ENCODE measurements at places on chromosomes 1 and 21.

DNA sequence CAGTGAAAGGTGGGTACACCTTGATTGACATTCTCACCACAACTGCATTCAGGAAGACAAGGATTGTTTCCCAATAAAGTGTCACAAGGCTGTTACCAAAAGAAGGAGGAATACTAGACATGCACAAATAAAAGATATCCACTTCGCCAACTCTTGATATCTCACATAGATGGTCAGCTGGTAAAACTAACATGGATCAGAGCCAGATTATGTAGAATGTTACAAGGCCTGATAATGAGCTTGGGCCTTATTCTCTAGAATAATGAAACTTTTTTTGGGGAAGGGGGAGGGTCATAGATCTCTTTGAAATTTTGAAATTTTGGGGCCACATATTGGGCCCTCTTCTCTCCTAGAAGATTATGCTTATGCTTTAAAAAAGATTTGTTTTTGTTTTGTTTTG, 24.9 kb downstream of the RAP1A start:
- no peak for DNase-seq

GRCh38 chr1:179786815-179787685, 44.0 kb downstream of the FAM163A start:
- DNase-seq, result no peak

DNA sequence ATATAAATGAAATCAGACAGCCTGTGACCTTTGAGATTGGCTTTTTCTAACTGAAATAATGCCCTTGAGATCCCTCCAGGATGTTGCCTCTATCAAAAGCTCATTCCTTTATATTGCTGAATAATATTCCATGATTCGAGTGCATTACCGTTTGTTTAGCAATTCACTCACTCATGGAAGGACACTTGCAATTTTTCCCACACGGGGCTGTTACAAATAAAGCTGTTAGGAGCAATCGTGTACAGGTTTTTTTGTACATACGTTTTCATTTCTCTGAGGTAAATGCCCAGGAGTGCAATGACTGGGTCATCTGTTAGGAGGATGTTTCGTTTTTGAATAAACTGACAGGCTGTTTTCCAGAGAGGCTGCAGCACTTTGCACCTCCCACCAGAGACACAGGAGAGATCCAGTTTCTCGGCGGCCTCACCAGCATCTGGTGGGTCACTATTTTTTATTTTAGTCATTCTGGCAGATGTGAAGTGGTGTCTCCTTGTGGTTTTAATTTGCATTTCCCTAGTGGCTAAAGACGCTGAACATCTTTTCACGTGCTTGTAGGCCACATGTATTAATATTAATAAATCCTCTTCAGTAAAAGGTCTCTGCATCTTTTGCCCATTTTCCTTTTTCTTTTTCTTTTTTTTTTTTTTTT, 11.0 kb downstream of the PRDM15 start:
- DNase-seq, result no peak

DNA sequence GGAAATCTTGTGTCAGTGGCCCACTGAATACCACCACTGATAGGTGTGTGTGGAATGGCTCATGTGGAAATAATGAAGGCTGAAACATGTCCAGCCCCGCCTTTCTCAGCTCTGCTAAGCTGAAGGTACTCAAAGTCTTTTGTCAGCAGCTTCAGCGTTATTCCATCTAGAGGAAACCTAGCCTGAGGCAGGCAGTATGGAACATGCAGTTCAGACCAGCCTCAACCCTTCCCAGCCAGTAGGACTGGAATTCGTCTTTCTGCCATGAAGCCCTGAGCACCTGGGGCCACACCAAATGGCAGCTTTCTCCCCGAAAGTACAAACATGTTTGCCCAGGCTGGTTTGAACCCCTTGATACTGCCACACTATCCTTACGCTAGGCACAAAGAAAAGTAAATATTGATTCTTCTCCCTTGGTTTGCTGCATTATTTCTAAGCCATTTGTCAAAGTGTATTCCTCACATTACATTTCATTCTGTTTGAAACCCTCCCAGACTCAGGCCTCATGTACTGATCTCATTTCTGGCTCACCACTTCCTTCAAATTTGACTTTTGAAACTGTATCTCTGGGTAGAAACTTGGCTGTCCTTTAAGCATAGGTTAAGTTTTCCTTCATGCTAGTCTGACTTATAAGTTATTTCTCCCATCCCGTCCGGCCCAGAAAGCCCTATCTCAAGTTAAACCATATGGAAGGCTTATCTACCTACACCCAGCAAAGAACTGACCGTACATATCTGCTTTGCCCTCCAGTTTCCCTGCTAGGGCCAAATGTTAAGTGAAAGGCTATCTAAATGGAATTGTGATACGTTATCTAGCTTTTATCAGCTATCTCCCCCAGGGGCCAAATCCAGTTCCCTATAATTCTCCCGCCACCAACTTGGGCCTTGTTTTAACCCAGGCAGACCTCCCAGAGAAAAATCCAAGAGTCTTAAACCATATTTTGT, 45.7 kb upstream of the HOOK1 start:
- no peak for DNase-seq

DNA sequence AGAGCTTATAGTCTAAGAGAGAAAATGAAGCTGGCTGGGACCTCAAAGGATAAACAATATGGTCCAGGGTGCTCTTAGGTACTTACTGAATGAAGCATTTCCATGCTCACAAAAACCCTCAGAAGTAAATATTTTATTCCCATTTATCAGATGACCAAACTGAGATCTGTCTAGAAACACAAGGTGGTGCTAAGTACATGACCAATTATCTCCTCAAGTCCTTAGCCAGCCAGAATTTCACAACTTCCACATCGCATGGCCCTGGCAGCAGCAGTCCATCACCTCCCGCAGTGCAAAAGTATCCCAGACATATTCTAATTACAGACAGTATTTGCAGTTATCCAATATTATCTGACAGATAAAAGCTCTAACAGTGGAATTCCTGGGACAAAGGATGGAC, 321.7 kb upstream of the PROX1 start:
- DNase-seq, result no peak

- no peak for DNase-seq
Observed at GRCh38 chr1:98920441-98921110, 84.1 kb downstream of the PLPPR5 start.

DNA sequence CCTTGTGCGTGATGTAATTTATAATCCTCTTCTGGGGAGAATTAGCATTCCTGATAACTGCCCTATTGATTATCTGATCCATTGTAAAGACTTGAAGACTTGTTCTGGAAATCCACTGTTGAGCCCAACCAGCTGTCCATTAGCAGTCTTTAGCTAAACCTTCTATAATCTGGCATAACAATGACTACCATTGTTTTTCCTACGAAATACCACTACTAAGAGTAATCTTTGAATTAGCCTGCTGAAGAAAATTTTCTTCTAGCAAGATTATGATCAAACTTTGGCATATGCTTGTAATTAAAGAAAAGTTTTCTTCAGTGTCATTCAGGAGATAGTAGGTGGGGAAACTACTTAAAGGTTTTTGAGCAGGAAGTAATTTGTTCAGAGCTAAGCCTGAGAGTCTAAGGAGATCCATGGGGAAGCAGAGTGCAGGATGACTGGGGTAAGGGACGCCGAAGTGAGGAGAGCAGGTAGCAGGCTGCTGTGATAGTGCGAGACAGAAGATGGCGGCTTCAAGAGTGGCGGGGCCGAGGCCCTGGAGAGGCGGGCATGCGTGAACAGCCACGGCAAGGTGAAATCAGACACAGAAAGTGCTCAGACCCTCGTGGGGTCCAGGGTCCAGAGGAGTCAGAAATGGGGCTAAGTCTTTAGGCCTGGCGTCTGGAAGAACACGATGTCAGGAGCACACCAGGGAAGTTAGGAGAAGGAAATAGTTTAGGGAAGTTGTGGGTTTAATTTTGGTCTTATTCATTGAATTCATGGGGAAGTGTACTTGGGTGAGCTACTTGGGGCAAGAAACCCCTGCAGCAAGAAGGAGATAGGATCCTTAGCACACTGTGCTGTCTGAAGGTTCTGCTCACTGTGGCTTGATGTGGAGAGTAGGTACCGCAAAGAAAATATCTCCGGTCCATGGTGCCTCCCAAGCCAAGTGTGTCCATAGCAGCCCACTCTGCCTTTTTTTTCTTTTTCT, 112.6 kb upstream of the ADAR start:
- DNase-seq, result no peak

GRCh38 chr1:60035921-60036320, 37.6 kb downstream of the C1orf87 start:
- DNase-seq, result no peak

DNA sequence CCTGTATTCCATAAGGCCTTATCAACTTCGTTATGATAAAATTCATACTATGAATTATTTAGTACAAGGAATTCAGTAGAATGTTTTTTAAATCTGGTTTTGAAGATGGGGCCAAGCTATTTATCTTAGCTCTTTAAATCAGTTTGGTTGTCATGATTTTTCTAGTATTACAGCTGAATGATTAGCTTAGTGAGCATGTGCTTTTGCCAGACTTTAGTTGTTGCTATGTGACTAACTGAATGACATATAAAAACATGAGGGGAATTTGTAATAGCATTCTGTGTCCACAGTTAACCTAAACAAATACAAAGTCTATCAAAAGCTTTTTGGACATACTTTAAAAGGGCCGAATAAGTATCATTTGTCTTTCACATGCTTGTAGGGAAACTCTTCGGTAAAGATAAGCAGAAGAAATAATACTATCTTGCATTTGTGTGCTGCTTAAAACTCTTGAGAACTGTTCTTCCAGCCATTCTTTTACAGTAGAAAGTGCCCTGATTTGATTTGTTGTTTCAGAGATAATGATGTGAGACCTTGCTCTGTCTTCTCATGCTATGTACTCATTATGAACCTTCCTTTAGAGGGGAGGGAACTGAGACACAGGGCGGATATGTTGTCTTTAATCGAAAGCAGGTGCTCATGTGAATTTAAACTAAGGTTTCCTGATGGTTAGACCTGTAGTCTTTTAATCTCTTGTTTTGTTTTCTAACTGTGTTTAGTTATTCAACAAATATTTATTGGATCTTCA, 18.8 kb downstream of the NEK7 start:
- DNase-seq, result no peak

GRCh38 chr1:193259636-193260035, 73.2 kb upstream of the B3GALT2 start:
- no peak for DNase-seq

GRCh38 chr1:32619701-32620485, 30.5 kb downstream of the ZBTB8OS start:
- DNase-seq, result no peak

- DNase-seq, result no peak
Observed at GRCh38 chr21:21231913-21232312, 233.7 kb downstream of the NCAM2 start.

DNA sequence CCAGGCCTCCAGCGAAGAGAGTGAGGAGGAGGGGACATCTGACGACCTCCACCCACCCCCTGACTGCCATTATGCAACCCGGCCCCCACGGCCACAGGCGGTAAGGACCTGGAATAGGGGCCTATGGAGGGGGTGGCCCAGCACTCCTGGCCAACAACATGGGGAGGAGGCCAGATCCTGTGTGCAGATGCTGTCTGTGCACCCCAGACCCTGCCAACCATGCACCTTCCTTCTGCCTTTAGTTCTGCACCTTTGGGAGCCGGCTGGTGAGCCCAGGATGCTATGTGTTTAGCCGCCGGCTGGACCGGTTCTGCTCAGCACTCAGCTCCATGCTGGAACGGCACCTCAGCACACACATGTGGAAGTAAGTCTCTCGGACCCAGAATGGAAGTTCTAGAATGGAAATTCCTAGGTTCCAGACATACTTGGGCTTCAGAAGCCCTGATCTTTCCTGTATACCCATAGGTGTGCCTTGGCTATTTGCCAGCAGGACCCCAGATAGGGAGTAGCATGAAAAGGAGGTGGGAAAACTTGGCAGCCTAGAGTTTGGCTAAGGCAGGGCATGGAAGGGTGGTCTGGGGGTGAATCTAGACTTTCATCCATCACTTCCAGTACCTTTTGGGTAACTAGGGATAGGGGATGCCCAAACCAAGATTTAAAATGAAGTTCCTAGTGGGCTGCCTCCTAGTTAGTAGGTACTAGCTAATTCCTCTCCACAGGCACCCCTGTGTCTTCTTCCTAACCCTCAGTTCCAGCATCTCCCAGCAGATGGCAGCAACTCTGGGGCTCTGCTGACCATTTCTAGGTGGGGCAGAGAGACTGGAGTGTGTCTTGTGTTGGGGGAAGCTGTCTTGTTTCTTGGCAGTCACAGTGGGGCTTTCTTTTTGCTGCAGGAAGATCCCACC, 3.6 kb upstream of the CYB561D1 start:
- peak; percentile 72 for DNase-seq

GRCh38 chr1:48216941-48217340, 5.6 kb upstream of the SLC5A9 start:
- DNase-seq, result no peak

DNA sequence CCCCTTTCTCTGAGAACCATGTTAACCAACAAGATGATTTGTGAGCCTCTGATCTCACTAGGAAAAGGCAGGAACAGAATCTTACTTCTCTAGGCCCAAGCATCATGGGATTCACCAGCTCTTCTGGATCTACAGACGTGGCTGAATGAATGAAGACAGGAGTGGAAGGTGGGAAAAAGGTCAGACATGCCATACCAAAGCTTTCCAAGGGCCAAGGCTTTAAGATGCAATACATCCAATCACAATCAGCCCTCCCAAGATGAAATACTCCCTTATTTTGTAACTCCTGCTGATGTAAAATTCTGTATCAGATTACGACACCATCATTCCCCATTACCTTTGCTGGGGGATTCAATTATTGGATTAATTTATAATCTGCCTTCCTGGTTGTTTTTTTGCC, 80.9 kb downstream of the SSBP3 start:
- DNase-seq, result no peak

DNA sequence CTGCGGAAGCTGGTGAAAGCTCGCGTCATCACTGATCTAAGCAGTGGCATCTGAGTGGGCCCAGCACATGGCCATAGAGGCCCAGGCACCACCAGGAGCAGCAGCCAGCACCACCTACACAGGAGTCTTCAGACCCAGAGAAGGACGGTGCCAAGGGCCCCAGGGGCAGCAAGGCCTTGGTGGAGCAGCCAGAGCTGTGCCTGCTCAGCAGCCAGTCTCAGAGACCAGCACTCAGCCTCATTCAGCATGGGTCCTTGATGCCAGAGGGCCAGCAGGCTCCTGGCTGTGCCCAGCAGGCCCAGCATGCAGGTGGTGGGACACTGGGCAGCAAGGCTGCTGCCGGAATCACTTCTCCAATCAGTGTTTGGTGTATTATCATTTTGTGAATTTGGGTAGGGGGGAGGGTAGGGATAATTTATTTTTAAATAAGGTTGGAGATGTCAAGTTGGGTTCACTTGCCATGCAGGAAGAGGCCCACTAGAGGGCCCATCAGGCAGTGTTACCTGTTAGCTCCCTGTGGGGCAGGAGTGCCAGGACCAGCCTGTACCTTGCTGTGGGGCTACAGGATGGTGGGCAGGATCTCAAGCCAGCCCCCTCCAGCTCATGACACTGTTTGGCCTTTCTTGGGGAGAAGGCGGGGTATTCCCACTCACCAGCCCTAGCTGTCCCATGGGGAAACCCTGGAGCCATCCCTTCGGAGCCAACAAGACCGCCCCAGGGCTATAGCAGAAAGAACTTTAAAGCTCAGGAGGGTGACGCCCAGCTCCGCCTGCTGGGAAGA, 3.2 kb upstream of the ARTN start:
- no peak for DNase-seq
